Calu3 (cell line): ENCODE measurements at places on chromosomes 5 and 9.
A peak's percentile ranks its signal among the peaks of the same experiment; 100 is the strongest.

- DNase-seq: no peak
Observed at GRCh38 chr9:28503573-28503972, 930.3 kb upstream of the C9orf72 start.

DNA sequence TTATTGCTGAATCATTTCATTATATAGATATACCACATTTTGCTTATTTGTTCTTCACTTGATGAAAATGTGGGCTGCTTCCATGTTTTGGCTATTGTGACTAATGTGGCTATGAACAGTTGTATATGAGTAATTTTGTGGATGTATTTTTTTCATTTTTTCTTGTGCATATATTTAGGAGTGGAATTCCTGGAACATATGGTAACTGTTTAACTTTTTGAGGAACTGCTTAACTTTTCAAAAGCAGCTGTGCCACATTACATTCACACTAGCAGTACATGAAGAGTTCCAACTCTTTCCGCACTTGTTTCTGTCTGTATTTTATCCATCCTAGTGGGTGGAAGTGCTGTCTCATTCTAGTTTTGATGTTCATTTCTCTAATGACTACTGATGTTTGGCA is 67.8 kb downstream of the JAK2 start:
- DNase-seq: no peak

- DNase-seq: no peak
Observed at GRCh38 chr5:91978221-91978882, 595.2 kb upstream of the ARRDC3 start.

DNA sequence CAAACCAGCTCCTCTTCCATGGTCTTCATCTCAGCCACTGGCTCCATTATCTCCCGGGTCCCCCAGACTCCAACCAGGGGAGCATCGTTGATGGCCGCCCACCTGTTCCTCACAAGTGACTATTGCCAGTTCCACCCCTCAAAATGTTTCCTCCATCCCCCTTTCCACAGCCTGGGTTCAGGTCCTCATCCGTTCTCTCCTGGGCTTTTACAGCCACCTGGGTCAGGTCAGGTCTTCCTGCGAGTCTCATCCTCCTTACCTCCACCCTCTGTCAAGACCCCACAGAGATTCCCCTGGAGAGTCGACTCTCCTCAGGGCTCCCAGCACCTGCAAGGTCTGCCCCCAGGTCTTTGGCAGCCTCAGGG is 133.2 kb downstream of the PAX5 start:
- DNase-seq: no peak

GRCh38 chr5:43652537-43653302 is 49.7 kb downstream of the NNT start:
- no peak for DNase-seq

GRCh38 chr5:79697222-79698170 is 7.9 kb downstream of the CMYA5 start:
- no peak for DNase-seq

- DNase-seq: no peak
Observed at GRCh38 chr5:103474677-103475076, 87.9 kb downstream of the NUDT12 start.

GRCh38 chr9:93261735-93262523 is 78.0 kb downstream of the WNK2 start:
- no peak for DNase-seq

DNA sequence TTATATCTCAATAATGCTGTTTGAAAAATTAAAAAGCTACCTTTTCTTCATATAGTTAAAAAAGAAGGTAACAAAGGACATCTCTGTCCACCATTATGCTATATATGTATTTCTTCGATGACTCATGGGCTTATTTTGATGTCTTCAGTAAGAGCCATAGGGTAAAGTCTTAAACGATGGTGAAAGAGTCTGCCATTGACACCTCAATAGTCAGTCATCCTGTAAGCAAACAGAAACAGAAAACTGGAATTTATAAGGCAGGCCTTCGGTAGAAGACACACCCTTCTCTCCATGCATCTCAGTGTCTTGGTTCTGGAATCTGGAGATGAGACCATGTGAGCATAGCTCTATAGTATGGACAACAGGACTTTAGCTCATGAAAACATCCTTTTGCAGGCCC is 87.0 kb upstream of the ZNF462 start:
- no peak for DNase-seq

DNA sequence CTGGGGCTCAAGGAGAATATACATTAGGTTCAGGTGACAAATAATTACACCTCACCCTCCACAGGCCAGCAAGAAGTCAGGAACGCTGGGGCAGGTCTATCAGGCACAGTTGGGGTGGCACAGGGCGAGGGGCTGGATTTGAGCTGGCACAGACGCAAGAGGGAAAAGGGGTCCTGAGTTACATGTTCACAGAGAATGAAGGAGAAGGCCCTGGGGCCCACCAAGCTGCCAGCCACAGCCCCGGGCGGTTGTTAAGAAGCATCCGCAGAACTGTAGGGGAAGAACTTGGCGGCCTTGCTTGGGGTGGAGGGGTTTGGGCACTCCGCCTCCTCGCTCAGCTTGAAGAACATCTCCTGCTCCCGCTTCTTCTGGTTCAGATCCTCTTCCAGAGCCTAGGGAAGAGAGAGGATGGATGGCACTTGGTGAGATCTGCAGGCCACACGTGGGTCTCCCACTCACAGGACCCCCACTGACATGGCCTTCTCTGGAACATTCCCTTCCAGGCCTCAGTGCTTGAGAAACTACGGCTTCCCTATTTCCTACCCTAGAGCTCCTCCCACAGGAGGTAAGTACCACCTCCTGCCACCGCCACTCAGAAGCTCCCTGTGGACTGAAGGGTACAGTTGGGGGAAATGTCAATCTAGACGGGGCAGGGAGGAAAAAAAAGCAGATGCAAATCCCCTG is 38.3 kb upstream of the FBXW11 start:
- DNase-seq: no peak

DNA sequence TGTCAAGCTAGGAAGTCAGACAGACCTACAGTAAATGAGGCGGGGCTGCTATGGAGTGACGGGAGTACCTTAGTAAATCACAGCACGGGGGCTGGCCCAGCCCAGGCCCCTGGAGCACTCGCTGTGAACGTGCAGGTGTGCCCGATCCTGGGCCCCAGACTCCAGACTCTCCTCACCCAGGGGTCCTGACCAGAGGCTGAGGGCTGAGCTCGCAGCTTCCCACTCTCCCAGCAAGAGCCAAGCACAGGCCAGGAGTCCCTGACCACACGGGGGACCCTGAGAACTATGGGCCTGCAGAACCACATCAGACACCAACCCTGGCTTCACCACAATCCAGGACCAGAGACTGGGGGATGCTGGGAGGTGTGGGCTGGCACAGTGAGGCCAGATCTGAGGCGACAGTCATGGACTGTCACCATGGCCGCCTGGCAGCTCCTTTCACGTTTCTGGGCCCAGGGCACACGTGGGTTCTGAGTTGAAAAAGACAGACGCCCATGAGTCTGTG is 73.4 kb downstream of the ADAMTS2 start:
- no peak for DNase-seq

- DNase-seq: no peak
Observed at GRCh38 chr5:13501176-13501575, 443.3 kb downstream of the DNAH5 start.

DNA sequence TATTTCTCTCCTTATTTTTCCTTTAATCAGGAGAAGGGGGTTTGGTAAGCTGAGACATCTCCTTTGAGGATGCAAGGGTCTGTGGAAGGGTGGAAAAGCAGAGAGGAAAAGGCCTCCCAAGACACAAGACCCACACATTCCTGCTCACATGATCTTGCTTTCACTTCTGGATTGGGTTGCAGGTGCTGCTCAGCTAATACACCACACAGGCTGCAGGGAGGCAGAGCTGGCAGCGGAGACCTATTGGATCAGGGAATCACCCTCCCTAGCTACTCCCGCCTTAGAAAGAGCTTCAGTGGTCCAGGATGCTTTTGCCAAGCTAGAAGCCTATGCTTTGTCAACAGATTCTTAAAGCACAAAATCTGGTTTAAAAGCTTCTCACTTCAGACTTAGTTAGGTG is 87.6 kb upstream of the IL33 start:
- DNase-seq: no peak

DNA sequence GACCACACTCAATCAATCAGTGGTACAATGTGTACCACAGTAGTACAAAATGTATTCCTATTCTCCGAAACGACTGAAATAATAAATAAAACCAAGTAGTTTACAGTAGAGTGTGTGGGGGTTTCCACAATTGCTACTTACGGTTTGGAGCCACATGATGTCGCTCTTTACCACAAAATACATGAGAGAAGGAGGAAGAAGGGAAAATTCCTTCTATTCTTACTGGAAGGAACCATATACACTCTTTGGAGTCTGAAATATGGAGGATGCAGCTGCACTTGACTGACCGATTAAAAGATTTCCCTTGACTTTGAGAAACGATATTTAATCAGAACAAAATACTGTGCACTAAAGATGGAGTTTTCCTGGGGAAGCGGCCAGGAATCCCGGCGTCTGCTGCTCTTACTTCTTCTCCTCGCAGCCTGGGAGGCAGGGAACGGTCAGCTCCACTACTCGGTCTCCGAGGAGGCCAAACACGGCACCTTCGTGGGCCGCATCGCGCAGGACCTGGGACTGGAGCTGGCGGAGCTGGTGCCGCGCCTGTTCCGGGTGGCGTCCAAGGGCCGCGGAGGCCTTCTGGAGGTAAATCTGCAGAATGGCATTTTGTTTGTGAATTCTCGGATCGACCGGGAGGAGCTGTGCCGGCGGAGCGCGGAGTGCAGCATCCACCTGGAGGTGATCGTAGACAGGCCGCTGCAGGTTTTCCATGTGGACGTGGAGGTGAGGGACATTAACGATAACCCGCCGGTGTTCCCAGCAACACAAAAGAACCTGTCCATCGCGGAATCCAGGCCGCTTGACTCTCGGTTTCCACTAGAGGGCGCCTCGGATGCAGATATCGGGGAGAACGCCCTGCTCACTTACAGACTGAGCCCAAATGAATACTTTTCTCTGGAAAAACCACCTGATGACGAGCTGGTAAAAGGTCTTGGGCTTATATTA is at the start of gene PCDHA4:
PCDHA4 (plus strand) TSS at position 235 of the 942 bp plus-strand sequence.
- DNase-seq: peak; percentile 69

DNA sequence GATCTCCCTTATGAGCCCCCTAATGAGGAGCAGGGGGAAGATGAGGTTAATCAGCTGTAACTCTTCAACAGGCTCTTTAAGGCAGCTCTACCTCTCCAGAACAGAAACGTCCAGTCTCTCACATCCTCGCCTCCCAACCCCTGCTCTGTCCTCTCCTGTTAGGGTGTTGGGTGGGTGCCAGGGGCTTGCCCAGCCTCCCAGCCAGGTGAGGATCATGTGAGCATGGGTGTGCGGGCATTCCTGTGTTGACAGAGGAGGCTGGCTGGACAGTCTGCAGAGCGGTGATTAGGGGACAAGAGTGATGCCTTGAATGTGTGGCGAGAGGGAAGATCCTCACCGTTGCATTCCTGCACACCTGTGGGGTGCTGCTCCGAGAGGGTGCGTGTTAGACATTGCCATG is 51.7 kb downstream of the CCDC180 start:
- DNase-seq: no peak

- DNase-seq: no peak
Observed at GRCh38 chr5:83802686-83803085, 82.0 kb upstream of the HAPLN1 start.

GRCh38 chr5:153088538-153088937 is 401.9 kb upstream of the GRIA1 start:
- no peak for DNase-seq

- no peak for DNase-seq
Observed at GRCh38 chr5:96626956-96627355, 35.2 kb upstream of the CAST start.

DNA sequence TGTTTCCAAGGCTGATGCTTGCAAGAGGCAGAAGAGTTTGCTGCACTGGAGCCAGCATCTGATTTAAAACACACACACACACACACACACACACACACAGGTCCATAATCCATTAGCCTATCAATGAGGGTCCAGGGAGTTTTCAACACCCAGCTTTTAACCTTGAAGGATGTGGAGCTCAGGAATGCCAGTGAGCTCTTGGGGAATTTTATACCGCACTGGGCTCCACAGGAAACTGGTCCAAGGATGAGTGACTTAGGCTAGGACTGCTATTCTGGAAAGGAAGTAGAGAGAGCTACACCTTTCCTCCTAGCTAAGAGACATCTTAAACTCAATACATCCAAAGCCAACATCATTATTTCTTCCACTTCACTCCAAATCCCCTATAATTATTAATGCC is 942 bp upstream of the NRG2 start:
- no peak for DNase-seq

- DNase-seq: no peak
Observed at GRCh38 chr5:87195104-87195591, 72.5 kb upstream of the RASA1 start.
